HuH-7 (cell line): ENCODE measurements at places on chromosomes 1 and 21.

GRCh38 chr1:7988576-7988975, 27.1 kb downstream of the PARK7 start:
- no peak for DNase-seq

DNA sequence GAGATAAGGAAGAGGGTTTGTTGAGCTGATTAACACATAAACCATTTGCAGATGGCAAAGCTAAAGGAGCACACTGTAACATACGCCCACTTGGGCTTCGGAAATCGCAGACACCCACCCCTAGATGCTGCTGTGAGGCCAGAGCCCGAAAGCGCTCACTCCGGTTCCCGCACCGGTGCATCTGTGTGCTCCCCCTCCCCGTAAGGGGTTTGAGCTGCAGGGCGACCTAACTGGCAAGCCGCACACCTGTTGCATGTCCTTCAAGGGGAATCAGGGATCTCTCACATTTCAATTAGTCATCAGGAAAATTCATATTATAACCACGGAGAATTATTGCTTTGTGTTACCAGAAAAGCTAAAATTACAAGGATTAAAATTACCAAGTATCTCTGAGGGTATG, 1.4 kb upstream of the CFH start:
- no peak for DNase-seq

- no peak for DNase-seq
Measured at GRCh38 chr1:91897016-91897415, 11.1 kb upstream of the TGFBR3 start.

DNA sequence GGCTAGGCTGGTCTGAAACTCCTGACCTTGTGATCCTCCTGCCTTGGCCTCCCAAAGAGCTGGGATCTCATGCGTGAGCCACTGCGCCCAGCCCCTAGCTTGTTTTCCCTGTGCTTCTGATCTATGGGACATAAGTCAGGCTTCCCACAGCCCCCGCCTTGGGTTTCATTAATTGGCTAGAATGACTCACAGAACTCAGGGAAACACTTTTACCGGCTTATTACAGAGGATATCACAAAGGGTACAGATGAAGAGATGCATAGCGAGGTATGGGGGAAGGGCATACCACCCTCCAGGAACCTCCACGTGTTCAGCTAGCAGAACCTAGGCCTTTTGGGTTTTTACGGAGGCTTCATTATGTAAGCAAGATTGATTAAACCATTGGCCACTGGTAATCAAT, 1.5 kb upstream of the MAP1LC3C start:
- no peak for DNase-seq

DNA sequence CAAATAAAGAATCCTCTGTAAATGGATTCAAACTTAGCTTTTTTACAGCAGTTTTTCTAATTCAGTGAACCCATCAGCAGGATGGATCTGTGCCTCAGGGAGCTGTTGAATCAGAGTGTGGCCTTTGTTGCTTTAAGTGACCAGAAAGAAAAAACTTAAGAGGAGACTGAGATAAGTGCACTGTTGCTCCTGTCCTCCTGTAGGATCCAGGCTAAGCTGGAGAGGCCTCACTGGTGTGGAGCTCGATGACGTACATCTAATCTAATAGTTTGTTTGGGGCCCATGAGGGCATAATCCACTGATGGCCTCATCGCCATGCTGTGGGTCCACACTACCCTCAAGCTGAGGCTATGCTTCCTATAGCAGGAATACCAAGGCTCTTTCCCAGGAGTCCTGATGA, 10.6 kb downstream of the DIP2A start:
- no peak for DNase-seq

- no peak for DNase-seq
Measured at GRCh38 chr1:64955097-64956009, 11.0 kb downstream of the JAK1 start.
